ENCODE measurements at places on chromosomes 7 and 10.

- H3K4me3 ChIP-seq, result no peak overlapping the region
- H3K27ac ChIP-seq, result no peak overlapping the region
- H3K27me3 ChIP-seq, result no peaks in the 10 kb centered on the region
- H3K4me1 ChIP-seq, result peaks cover 4% of the 10 kb centered on the region
- no peaks in the 10 kb centered on the region for H3K36me3 ChIP-seq
Measured at GRCh38 chr7:5610500-5611186, 170.8 kb downstream of the RNF216 start.

GRCh38 chr7:83782628-83783027 lies 133.7 kb upstream of the SEMA3E start:
- no peaks in the 10 kb centered on the region for H3K27me3 ChIP-seq
- no peak overlapping the region for H3K4me3 ChIP-seq
- no peak for DNase-seq
- H3K27ac ChIP-seq, result no peak overlapping the region

- no peak overlapping the region for H3K27ac ChIP-seq
- H3K4me1 ChIP-seq, result no peaks in the 10 kb centered on the region
- H3K27me3 ChIP-seq, result peaks cover 5% of the 10 kb centered on the region
- DNase-seq, result no peak
Measured at GRCh38 chr7:5404421-5404826, 19.2 kb downstream of the TNRC18 start.

GRCh38 chr10:24193330-24193729 lies 15.6 kb upstream of the KIAA1217 start:
- no peaks in the 10 kb centered on the region for H3K36me3 ChIP-seq
- peaks cover 6% of the 10 kb centered on the region for H3K27me3 ChIP-seq
- H3K4me3 ChIP-seq, result no peak overlapping the region
- no peaks in the 10 kb centered on the region for H3K4me1 ChIP-seq

DNA sequence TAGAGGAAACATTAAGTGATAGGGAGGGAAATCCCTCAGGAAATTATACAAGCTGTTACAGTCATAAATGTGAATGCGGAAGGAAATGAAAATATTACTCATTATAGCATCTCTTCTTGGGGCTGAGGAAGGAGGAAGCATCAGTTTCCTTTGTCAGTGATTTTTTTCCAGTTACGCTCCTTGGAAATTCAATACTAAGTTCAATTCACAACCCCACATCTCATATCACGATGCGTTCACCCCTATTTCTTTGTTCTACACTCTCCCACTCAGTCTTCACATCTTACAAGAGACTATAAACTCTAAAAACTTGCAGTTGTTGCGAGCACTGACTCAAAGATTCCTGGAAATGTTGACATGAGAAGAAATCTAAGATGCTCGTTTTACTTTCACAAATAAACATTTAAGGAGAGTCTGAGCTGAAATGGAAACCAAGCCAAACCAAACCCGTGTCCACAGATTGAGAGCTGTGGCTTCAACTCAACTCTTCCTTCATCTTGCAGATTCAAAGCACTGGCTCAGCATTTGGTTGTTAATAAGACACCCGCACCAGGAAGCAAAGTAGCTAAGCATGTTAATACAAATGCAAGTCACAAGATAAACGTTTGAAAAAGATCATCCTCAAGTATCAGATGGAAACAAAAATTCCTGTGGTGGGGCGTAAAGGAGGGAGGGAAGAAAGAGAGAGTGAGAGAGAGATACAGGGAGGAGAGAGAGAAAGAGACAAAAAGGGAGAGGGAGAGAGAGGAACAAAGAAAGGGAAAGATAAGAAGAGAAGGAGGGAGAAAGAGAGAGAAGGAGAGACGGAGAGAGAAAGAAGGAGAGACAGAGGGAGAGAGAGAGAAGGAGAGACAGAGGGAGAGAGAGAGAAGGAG lies 150.0 kb upstream of the RSU1 start:
- DNase-seq, result no peak
- H3K27me3 ChIP-seq, result no peaks in the 10 kb centered on the region
- peaks cover 15% of the 10 kb centered on the region for H3K4me1 ChIP-seq
- H3K4me3 ChIP-seq, result no peak overlapping the region
- H3K27ac ChIP-seq, result peak overlapping the region; percentile 47

GRCh38 chr10:100927266-100927665 lies 14.5 kb downstream of the SLF2 start:
- H3K27me3 ChIP-seq, result no peaks in the 10 kb centered on the region
- no peak for DNase-seq
- no peak overlapping the region for H3K27ac ChIP-seq

DNA sequence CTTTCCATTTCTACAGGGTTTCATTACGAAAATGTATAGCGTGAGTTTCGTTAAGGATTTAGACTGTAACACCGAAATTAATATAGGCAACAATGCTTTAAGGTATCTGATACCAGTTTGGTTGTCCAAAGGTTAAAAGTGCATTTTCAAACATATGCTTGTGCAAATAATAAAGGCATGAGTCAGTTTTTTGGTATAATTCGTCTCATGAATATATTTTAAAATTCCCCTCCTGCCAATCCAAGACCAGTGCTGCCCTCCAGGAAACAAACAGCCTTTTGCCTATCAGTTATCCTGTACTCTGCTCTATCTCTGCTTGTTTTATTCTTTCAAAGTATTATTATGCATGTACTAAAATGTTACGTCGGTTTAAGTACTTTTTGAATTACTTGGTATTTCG lies 2.0 kb downstream of the LCOR start:
- H3K4me1 ChIP-seq, result peaks cover 67% of the 10 kb centered on the region
- DNase-seq, result no peak
- H3K4me3 ChIP-seq, result peak overlapping the region; percentile 92
- peaks cover 17% of the 10 kb centered on the region for H3K36me3 ChIP-seq

DNA sequence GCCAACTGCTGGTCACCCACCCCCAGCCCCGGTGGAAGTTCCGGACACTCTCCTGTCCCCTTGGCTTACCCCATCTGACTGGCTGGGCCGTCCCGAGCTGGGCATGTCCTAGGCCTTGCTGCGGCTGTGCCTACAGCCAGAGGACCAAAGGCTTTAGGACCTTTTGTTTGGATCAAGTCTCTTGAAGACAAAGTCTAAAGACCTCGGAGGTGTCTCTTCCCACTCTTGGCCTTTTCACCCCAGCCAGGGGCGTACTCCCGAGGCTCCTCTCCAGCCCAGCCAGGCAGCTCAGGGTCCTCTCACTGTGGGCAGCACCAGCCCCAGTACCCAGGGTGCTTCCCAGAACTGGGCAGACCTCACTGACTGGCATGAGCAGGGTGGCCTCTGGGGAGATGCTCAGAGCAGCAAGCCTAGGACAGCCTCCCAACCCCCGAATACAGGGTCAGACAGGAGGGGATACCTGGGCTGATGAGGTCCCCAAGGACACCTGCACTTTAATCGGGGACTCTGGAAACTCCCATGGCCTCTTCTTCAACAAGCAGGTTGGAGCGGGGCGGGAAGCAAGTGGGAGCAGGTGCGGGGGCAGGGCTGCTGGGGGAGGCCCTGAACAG lies 2.7 kb upstream of the PWWP2B start:
- peaks cover 13% of the 10 kb centered on the region for H3K4me1 ChIP-seq
- no peak overlapping the region for H3K27ac ChIP-seq
- no peak for DNase-seq
- no peaks in the 10 kb centered on the region for H3K27me3 ChIP-seq
- H3K36me3 ChIP-seq, result no peaks in the 10 kb centered on the region
- H3K4me3 ChIP-seq, result no peak overlapping the region

- H3K4me1 ChIP-seq, result no peaks in the 10 kb centered on the region
- no peak overlapping the region for H3K4me3 ChIP-seq
- no peak for DNase-seq
Measured at GRCh38 chr7:80488851-80489370, 23.0 kb downstream of the GNAT3 start.

DNA sequence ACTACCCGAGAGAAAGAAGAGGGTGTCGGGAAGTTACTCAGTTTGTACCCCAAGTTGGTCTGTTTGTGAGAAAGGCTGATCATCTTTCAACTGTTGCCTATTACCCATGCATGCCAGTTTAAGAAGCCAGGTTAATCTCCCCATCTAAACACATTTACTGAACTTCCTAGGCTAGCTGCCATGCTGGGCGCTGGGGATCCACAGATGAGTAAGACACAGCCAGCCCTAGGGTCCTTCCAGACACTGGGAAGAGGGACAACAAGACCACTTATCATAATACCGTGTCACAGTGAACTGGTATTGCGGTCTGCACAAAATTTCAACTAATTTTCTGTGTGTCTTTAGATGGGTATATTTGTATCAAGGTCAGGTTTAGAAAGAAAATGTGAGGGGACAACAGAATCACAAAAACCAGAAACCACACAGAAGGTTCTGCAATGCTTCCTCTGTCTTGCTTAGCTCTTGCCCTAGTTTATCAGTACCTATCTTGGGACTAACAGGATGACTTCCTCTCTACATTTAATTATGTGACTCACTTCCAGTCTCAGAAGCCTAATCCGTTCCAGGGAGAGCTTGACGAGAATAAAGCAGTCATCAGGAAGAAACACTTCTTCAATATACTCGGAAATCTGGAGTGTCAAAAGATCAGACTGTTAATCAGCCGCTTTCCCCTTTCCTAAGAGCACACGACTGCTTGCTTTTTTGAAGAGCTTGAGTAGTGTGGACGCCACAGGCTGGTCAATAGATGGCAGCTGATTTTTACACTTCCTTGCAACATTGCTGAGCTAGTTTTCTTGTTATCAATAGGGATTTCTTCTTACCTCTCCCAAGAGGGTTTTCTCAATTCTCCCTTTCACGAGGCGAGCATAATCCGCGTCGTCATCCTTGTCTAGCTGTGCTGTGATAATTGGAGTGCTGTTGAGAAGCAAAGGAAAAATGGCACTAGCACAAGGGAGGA lies 45.7 kb downstream of the POLR3A start:
- no peaks in the 10 kb centered on the region for H3K27me3 ChIP-seq
- DNase-seq, result no peak
- H3K36me3 ChIP-seq, result peaks cover 62% of the 10 kb centered on the region
- H3K4me3 ChIP-seq, result no peak overlapping the region

- no peaks in the 10 kb centered on the region for H3K4me1 ChIP-seq
- H3K4me3 ChIP-seq, result no peak overlapping the region
- no peaks in the 10 kb centered on the region for H3K27me3 ChIP-seq
- DNase-seq, result no peak
- H3K36me3 ChIP-seq, result no peaks in the 10 kb centered on the region
- no peak overlapping the region for H3K27ac ChIP-seq
Measured at GRCh38 chr7:39199006-39199405, 221.3 kb downstream of the POU6F2 start.

GRCh38 chr7:106462365-106462859 lies 177.6 kb upstream of the NAMPT start:
- H3K4me1 ChIP-seq, result peaks cover 47% of the 10 kb centered on the region
- peaks cover 9% of the 10 kb centered on the region for H3K36me3 ChIP-seq
- H3K4me3 ChIP-seq, result peak overlapping the region; percentile 21
- no peaks in the 10 kb centered on the region for H3K27me3 ChIP-seq
- H3K27ac ChIP-seq, result peak overlapping the region; percentile 75

GRCh38 chr7:111324228-111324627 lies 233.3 kb downstream of the LRRN3 start:
- H3K4me3 ChIP-seq, result no peak overlapping the region
- H3K27me3 ChIP-seq, result no peaks in the 10 kb centered on the region
- peaks cover 8% of the 10 kb centered on the region for H3K4me1 ChIP-seq
- no peak for DNase-seq

Measured in activated naive CD8-positive, alpha-beta T cell treated with anti-CD3 and anti-CD28 coated beads, Interleukin-2, amount 50 U/mL, for 24 hours (primary cell).